ENCODE measurements at places on chromosomes 13 and 19.

- DNase-seq: no peak
Observed at GRCh38 chr13:99580500-99581268, 79.4 kb downstream of the TM9SF2 start.

- DNase-seq: no peak
Observed at GRCh38 chr19:48813123-48813913, 2.5 kb upstream of the BCAT2 start.

- DNase-seq: no peak
Observed at GRCh38 chr19:53819861-53820260, 4.3 kb downstream of the NLRP12 start.

GRCh38 chr13:96403241-96403640 is 313.3 kb downstream of the HS6ST3 start:
- no peak for DNase-seq

DNA sequence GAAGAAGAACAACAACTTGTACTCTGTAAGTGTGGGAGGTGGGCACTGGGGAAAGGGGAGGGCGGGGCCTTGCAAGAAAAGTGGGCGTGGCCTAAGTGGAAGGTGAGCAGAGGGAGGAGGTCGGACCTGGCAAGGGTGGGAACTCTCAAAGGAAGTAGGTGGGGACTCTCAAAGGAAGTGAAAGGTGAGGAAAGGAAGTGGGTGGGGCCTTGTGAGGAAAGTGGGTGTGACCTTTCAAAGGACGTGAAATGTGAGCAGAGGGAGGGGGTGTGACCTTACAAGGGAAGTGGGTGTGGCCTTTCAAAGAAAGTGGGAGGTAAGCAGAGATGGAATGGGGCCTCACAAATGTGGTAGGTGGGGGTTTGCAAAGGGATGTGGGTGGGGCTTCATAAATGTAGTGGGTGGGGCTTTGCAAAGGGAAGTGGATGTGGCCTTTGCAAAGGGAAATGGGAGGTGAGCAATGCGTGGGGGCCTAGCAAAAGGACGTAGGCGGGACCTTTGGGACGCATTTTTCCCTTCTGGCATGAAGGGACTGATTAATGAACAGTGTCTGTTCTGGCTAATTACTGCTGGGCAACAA is 25.9 kb downstream of the ACSBG2 start:
- no peak for DNase-seq

GRCh38 chr19:5430237-5430636 is 25.0 kb upstream of the ZNRF4 start:
- DNase-seq: no peak

GRCh38 chr19:5141129-5141849 is 172.4 kb downstream of the KDM4B start:
- no peak for DNase-seq
